Fibroblast of skin of abdomen (primary cell): ENCODE measurements at places on chromosomes 1 and 21.
A peak's percentile ranks its signal among the peaks of the same experiment; 100 is the strongest.

DNA sequence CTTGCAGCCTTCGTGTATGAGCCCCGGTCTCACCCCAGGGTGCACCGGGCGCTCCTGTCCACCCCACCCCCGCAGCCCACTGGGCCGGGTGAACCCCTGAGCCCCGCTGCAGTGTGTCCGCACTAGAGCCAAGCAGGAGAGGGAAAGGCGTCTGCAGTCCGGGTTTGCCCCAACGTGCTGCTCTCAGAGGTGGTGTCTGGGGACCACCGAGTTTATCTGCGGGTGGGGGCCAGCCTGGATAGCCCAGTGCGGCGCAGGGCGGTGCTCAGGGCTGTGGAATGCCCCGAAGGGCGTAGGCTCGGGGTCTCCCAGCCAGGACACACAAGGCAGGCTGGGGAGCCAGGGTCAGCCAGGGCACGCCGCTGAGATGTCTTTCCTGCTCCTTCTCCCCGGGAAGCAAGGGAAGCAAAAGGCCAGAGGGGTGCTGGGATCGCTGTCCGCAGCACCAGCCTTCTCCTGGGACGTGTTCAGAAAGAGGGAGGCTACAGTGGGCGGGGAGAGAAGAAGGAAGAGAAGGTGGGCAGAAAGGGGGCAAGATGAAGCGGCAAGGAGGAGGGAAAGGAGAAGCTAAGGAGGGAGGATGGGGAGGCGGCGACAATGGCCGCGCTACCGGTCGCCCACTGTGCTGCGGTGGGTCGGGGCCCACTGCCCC, 56.6 kb downstream of the MAB21L3 start:
- peak; percentile 38 for DNase-seq

GRCh38 chr1:151142411-151143056, 3.9 kb downstream of the SEMA6C start:
- DNase-seq: no peak

DNA sequence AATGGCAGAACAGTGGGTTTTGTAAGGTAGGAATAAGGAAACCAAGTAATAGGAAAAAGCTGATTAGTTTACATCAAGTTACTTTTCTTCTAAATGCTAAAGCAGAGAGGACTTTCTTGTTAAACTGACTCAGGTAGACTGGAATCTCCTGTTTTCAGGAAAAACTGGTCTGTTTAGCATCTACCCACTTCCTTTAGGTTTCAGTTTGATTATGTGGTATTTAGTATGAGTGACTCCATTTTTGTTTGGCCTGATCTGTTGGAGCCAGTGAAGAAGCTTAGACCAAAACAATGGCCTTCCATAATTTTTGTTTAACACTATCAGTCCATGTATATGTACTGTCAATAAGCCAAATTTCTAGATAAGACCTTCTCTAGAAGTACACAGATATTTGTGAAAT, 88.4 kb downstream of the EPB41 start:
- no peak for DNase-seq

- peak; percentile 55 for DNase-seq
Observed at GRCh38 chr1:39816415-39817090, 27.9 kb upstream of the BMP8B start.

DNA sequence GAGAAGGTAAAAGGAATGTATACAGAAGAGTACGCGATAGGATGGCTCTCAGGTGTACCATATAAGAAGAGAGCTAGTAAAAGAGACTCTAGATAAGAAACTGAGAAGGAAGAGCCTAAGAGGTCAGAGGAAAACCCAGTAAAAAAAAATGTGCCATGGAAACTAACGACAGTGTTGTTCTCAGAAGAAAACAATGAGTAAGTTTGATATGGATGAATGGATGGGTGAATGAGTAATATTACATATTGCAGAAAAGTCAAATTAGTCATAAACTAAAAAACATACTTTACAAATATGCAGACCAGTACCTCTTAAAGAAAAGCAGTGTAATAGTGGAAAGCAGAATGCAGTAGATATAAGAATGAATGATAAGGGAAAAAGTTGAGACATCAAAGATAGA, 316.2 kb downstream of the HMCN1 start:
- DNase-seq: peak; percentile 11

GRCh38 chr1:26541431-26541815, 11.9 kb downstream of the RPS6KA1 start:
- DNase-seq: no peak

DNA sequence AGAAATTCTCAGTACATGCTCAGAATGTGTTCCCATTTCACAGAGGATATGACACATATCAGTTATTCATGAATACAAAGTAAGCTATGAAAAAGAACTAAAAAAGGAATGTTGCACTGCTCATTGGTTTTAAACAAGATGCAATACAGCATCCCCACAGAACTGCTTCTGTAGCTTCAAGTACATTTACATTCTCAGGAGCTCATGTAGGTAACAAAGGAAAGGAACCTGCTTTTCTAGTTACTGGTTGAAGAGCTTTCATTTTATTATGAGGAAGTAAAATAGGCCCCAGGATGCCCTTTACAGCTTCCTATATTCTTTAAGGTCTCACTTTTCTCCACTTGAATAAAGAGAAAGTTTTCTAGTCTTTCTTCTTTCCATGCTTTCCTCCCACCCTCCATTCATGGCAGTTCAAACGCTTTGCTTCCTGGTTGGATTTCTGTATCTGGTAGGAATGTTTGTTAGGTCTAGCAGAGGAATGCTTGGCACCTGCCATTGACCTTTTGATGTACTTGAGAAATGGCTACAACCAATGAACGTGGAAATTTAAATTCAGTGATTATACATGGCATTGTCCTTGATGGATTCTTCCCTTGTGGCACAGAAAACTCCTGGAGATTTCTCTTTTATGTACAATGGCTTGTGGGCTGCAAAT, 27.1 kb upstream of the KCNK2 start:
- peak; percentile 11 for DNase-seq

- DNase-seq: no peak
Observed at GRCh38 chr1:101265684-101266083, 28.9 kb downstream of the S1PR1 start.

DNA sequence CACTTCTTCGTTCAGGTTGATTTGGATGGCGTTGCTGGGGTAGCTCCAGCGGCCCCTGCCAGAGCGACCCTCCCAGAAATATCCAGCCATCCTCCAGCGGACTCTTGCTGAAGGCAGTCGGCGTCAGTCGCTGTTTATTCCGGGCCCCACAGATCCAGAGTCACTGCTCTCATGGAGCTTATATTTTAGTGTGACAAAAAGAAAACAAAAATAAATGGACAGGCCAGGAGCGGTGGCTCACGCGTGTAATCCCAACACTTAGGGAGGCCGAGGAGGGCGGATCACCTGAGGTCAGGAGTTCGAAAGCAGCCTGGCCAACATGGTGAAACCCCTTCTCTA, 791 bp upstream of the CFAP298 start:
- DNase-seq: no peak

DNA sequence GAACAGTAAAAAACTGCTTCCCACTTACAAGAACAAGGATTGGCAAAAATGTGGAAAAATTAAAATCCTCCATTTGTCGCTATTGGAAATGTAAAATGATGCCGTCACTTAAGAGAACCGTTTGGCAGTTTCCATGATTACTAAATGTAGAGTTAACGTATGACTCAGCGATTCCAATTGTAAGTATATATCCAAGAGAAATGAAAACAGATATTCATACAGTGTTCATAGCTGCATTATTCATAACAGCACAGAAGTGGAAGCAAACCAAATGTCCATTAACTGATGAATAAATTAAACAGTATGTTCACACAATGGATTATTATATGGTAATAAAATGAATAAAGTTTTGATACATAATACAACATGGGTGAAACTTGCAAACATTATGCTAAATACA, 971.0 kb downstream of the AMY1C start:
- no peak for DNase-seq

DNA sequence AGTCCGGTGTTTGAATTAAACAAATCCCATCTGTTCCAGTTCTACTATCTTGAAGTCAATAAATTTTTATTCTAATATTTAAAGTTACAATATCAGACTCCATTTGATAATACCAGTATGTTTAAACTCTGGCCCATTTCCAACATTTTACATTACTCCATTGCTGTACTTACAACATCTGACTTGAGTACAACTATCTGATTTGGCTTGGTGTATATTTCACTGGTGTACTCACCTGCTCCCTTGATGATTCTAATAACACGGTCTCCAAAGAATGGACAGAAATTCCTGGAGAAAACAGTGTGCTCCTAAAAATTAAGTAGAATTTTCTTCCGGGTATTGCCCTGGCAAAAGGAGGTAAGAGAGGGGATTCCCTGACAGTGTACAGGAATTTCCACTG, 680.5 kb upstream of the ADAMTS5 start:
- DNase-seq: no peak

DNA sequence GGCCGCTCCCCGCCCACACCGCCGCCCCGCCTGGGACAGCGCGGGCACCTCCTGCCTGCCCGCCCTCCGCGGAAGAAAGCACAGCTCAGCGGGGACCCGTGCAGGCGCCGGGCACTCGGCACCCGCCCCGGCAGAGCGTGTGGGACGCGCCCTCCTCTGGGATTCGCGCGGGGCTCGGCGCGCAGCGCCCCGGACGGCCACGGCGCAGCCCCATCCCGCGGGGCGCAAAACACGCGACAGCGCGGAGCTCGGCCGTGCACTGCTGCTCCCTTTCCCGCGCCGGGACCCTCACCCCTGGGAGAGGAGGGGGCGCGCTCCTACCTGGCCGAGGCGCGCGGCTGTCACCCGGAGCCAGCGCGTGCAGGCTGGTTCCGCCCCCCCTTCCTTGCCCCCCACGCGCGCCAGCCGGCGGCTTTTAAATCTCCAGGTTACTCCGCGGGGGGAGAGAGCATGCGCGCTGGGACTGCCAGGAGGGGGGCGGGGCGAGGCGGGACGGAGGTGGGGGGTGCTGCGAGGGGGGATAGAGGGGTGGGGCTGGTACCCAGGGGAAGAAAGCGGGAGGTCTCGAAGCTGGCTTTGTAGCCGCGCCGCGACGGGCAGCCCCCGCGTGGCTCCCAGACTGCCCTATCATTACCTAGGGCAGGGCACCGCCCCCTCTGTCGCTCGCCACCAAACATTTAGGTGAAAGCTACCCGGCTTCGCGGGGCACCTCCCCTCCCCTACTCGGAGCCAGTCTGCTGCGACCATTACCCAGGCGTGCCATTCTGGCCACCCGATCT, at the start of gene SLC45A3:
Gene SLC45A3 (minus strand): TSS at position 437 of the 779 bp plus-strand sequence. CDS start 15,853 bp downstream, outside the sequence.
- peak; percentile 33 for DNase-seq

GRCh38 chr1:210072896-210073504, 135.0 kb downstream of the SYT14 start:
- DNase-seq: no peak

- DNase-seq: no peak
Observed at GRCh38 chr1:90396917-90397316, 320.2 kb downstream of the BARHL2 start.

DNA sequence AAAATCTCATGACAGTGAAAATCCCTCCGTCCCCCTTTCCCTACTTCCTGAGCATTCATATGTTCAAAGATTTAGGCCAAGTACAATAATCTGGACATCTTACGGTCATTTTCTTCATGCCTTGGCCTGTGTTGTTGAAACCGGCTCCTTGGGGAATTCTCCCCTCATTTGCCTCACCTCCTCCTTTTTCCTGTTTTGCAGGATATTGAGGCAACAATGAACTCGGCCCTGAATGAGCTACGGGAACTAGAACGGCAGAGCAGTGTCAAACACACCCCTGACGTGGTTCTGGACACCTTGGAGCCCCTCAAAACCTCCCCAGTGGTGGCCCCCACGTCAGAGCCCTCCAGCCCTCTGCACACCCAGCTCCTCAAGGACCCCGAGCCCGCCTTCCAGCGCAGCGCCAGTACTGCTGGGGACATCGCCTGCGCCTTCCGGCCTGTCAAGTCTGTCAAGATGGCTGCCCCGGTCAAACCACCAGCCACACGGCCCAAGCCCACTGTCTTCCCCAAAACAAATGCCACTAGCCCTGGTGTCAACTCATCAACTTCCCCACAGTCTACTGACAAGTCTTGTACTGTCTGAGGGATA, 9.3 kb upstream of the IKBKE start:
- no peak for DNase-seq

DNA sequence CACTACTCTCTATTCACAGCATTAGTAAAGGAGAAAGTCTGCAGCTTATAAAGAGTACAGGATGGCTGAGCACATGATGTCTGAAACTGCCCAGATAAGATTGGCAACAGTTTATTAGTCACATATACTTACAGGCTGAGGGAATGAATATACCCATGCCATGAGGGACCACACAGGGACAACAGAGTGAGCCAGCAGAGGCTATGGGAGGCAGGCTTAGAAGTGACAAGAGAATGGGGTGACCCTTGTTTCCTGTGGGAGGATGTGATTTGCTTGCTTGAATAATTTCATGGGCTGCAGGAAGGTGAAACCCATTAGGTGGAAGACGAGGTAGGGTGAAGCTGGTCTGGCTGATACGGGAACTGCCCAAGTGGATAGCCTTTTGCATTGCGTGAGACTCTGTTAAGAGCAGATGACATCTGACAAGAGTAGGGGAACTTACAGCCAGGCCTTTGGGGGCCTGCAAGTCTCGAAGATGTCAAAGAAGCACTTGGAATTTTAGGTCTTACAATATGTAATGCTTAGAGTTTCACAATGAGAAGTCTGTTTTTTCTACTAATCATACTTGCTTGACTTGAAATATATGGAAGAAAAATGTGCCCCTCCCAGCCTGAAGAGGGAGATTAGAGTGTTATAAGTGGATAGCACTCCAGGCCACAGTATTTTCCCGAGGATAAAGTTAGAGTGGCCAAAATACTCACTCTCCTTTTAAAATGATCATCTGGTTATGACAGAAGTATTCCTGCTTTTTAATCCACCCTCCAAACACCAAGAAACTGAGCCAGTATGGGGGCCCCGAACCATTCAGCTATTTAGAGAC, 34.6 kb upstream of the TNFSF4 start:
- no peak for DNase-seq

- peak; percentile 60 for DNase-seq
Observed at GRCh38 chr21:36350282-36350910, 30.4 kb downstream of the MORC3 start.

- no peak for DNase-seq
Observed at GRCh38 chr1:12450756-12451559, 167.1 kb downstream of the DHRS3 start.

GRCh38 chr21:35457097-35457804, 408.1 kb upstream of the RUNX1 start:
- no peak for DNase-seq

GRCh38 chr1:215636258-215636965, 69.3 kb downstream of the KCTD3 start:
- peak; percentile 46 for DNase-seq

- DNase-seq: peak; percentile 13
Observed at GRCh38 chr1:76240316-76240715, 165.8 kb downstream of the ST6GALNAC3 start.
